ENCODE measurements at places on chromosomes 5 and 9.

- no peak for DNase-seq
Observed at GRCh38 chr5:178467568-178468195, 122.5 kb downstream of the COL23A1 start.

GRCh38 chr5:178376921-178377582 lies 144.4 kb upstream of the PHYKPL start:
- DNase-seq = no peak

DNA sequence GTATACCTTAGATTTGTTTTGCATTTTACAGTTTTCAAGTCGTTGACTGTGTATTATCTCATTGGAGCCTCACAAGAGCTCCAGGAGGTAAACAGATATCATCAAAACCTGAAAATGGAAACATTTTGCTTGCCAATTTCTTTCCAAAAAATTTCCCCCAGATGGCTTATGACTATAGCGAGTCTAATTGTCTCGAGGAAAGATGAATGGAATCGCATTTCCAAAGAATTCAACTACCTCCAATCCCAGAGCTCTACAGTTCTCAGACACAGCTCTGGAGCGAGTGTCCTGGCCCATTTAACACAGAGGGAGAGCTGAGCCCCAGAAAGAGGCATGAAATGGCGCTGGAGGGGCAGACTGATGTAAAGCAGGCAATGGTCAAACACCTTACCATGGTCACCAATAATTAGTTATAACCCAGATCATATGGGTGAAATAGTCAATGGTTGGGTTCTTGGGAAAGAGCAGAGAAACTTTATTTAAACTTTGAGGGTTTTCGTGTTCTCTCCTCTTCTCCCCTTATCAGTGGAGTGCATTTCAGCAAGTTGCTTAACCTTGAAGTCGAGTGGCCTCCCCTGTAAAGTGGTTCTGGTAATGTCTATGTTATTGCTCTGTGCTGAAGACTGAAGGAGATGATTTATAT lies 168.2 kb downstream of the ZDHHC21 start:
- DNase-seq = no peak

- DNase-seq = no peak
Observed at GRCh38 chr9:79615038-79615437, 43.3 kb downstream of the TLE4 start.

- DNase-seq = no peak
Observed at GRCh38 chr9:103669296-103669695, 424.8 kb upstream of the SMC2 start.

- DNase-seq = no peak
Observed at GRCh38 chr5:43075319-43076293, 35.5 kb upstream of the ANXA2R start.

DNA sequence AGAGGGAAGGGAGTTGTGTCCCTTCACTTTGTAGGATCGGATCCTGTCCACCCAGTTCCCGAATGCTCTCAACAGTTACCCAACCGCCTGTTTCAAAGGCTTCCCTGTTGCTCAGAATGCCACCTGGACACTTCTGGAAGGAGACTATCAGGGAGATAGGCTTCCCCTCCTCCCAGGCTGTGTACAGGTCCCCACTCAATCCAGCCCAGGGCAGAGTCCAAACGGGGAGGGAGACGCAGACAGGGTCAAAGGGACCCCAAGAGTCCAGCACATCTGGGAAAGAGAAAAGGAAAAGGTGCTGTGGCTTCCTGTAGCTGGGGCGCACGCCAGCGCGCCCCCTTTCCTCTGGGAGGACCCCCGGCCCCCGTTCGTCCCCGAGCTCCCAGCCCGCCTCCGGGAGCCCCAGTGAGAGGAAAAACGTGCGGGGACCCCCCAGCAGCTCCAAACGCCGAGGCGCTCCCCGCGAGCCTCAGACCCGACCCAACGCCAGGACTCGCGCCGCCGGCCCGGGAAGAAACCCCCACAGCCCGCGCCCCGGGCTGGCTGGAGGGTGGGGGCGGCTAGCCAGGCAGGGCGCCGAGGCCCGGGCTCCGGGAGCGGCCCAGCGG lies 640 bp downstream of the SURF4 start:
- peak; percentile 38 for DNase-seq

DNA sequence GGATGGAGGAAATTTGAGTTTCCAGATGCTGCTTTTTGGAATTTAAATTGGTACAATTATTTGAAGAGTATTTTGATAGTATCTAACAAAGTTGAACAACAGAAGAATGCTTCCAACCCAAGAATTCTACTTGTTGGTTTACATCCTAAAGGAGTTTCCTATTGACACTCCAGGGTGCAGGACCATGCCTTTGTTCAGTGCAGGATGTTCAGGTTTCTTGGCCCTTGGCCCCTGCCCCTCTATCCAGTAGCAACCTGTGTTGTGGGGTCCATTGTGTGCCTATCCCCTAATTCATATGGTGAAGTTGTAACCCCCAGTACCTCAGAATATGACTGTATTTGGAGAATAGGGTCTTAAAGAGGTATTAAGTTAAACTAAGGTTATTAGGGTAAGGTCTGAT lies 750.0 kb upstream of the ZNF608 start:
- no peak for DNase-seq

DNA sequence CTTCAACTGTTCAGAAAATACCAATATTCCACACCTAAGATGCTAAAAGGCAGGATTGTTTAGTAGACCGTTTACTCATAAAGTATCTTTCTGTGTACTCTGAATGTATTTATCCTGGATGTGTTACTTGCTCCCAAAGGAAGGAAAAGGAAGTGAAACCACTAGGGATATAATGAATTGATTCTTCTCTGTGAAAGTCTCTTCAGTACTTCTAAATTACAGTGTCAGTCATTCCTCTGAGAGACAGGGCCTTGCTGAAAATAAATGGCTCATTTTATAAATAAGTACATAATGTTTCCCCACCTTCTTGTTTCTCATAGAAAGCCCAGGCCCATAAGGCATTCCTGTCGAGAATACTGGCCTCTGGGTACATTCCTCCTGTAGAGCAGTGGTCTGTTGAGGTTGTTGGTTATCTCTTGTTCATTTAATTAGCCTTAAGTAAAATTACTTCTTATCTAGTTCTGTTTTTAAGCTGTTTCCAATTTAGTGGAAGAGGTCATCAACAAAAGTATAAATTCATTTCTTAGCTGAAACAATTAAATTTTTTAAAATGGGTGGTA lies 1.6 kb downstream of the HAPLN1 start:
- DNase-seq = no peak

DNA sequence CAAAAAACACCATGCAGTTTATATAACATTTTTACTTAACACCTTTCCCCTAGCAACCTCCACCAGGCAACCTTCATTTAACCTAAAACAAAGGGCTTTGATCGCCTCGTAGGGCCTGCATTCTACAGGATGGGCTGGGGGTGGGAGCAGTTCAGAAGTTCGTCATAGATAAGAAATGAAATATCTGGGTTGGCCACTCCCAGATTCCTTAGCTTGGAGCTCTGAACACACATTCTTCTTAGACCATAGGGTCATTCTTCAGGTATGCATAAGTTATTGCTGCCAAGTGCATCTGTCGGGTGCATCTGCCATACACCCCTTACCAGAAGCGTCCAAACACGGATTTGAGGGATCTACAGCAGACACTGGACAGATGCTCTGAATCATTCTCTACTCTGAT lies 4.3 kb upstream of the SLC22A5 start:
- DNase-seq = no peak

DNA sequence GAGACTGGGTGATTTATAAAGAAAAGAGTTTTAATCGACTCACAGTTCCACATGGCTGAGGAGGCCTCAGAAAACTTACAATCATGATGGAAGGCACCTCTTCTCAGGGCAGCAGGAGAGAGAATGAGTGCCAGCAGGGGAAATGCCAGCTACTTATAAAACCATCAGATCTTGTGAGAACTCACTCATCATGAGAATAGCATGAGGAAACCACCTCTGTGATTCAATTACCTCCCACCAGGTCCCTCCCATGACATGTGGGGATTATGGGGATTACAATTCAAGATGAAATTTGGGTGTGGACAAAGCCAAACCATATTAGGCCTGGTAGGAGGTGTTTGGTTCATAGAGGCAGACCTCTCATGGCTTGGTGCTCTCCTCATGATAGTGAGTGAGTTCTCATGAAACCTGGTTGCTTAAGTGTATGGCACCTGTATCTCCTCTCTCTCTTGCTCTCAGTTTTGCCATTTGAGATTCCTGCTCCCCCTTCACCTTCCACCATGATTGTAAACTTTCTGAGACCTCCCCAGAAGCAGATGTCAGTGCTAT lies 39.8 kb downstream of the GAPT start:
- DNase-seq = no peak

- no peak for DNase-seq
Observed at GRCh38 chr9:129962451-129962864, 80.5 kb downstream of the FNBP1 start.

DNA sequence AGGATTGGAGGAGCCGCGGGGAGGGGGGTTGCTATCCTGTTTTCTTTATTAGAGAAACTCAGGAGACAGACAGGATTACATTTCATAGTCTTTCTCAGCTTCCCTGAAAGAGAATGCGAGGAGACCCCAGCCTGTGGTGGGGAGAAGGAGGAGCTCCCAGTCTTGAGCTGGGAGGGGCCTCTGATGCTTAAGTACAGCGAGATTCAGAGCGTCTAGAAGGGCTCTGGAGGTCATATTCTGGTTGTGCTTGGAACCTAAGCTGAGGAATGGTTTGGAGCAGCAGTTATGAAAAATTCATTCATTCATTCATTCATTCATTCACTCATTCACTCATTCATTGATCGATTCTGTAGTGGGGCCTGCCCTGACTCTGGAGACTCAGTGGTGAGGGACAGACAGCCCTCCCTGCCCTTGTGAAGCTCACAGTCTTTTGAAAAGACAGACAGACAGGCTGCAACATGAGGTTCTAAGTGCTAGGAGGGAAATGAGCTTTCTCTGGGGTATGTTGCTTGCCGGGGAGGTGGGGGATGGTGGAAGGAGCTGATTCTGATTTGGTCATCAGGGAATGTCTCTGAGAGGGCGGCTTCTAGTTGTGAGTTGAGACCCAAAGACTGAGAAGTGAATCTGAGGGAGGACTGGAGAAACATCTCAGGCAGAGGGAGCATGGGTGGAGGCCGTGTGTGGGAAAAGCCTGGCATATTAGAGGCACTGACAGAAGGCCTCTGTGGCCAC lies 2.5 kb upstream of the SPRY4 start:
- no peak for DNase-seq

DNA sequence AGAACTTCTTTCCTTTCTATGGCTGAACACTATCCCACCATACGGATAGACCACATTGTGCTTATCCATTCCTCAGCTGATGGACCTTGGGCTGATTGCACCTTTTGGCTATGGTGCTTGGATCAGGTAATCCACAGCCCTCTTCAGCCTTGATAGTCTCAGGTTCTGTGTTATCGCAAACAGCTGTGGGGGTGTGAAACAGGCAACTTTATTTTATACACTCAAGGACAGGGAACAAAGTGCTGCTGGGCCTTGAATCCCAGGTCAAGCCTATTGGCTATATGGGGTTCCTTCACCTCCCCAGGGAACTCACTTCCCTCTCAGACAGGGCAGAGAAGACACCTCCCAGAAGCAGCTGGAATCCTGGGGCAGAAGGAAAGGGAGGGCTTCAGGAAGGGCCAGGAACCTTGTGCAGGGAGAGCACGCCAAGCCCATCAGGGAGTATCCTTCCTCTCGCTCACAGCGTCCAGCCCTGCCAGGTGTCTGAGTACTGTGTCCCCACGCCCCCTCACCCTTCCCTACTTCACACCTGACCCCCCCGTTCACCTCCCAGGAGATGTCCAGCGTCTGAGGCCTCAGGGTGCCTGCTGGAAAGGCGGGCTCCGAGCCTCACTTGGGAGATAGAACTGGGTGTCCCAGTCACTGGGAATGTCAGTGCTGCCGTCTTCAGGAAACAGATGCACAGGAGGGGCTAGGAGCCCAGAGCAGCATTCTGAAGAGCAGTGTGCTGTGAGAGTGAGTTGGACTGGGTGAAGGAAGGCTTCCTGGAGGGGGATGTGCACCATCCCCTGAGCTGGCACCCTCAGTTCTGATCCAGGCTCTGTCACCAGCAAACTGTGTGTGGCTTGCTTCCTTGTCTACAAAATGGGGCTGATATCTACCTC lies 32.8 kb downstream of the AFAP1L1 start:
- DNase-seq = no peak

DNA sequence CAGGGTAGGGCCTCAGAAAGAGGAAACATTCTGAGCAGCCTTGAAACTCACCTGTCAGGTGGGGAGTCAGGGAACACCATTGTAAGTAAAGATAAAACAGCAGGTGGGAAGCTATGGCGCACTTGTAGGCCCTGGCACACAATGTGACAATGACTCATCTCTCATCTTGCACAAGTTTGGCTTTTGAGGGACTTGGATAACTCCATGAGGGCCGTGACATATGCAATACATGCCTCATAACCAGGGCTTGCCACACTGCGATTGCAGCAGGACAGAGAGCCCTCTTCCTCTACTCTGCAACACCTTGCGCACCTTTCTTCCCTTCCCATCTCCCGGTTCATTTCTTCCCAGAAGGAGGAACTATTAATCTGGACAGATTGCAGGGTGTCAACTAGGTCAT lies 144.9 kb downstream of the CEP120 start:
- no peak for DNase-seq

DNA sequence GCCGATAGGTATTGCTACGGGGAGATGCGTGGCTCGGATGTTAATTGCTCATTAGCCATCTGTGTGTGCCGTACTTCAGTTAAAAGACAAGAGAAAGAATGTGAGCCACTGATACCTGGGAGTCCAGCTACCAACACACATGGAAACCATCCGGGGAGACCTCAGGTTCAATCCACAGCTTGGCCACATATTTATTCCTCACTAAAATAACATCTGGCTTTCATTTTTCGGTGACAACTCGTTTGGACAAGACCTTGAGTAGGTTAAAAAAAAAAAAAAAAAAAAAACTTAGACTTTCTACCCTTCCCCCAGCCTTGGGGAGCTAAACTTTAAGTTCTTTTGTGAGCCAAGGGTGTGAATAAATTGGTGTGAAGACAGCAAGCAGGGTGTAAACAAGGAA lies 84.1 kb downstream of the SLIT3 start:
- DNase-seq = no peak

DNA sequence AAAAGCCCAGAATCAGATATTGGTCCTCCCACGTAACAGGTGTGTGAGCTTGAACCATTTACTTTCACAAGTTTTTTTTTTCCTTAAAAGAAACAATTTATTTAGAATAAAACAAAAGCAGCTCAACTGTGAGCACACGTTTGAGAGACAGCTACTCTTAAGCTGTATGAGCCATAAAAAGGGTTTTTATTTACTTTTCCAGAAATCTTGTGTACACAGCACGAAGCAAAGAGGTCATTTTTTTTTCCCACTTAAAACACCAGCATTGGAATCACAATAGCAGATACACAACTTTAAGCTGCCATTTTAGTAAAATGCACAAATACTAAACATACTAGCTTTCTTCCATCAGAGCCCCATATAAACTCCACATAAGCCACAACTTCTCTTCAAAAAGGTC lies 44.6 kb downstream of the JAKMIP2 start:
- no peak for DNase-seq

DNA sequence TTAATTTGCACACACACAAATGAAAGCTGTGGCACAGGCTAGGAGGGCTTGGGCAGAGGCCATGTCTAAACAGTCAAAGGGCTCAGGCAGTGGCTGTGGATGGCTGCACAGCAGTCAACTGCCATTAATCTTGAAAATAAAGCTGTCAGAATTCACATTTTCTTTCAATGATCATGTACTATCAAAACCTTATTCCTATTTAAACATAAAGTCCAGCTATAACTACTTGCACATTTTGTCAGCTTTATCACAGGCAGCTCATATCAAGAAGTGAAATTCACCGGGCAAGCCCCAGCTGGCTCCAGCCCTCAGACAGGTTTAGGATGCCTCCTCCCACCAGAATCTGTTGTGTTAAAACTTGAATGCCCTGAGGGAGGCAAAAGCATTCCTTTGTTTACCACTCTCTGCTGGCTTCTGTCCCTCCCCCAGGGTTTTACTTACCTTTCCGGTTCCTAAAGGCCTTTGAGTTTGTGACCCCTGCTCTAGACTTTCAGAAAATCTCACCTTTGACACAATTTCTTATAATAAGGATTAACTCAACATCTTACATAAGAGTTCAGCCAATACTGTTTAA lies 54.9 kb upstream of the GRAMD2B start:
- no peak for DNase-seq
